ENCODE measurements at places on chromosomes 6 and 20.

- peak; percentile 74 for DNase-seq
Measured at GRCh38 chr6:138509371-138509770, 10.1 kb upstream of the NHSL1 start.

GRCh38 chr6:5705252-5705651 is 301.5 kb downstream of the NRN1 start:
- DNase-seq, result no peak

GRCh38 chr6:41222513-41222912 is 5.6 kb upstream of the TREML4 start:
- DNase-seq, result no peak

- DNase-seq, result no peak
Measured at GRCh38 chr20:61575151-61575937, 323.3 kb downstream of the CDH4 start.

GRCh38 chr6:12968839-12969558 is 252.4 kb downstream of the PHACTR1 start:
- DNase-seq, result no peak

Measured in cardiac fibroblast (primary cell).